Uterine smooth muscle cell (primary cell): ENCODE measurements at places on chromosomes 4 and X. TPM values are rescaled to one million over a fixed set of nuclear protein-coding genes. Genes with fewer than 3 reads are reported as not detected.

The NUDT11 gene
- 12.2 and 16.0 TPM in 2 replicates for total RNA-seq

The DRD5 gene
- not detected in 2 replicates for total RNA-seq

The RAB40A gene
- under 0.01 and 0.25 TPM in 2 replicates for total RNA-seq

The IL2 gene
- not detected in 2 replicates for total RNA-seq

The SYN1 gene
- 0.22 and 0.25 TPM in 2 replicates for total RNA-seq

The PTCHD1 gene
- under 0.01 TPM in 1 of 2 replicates, not detected in the other for total RNA-seq
